ENCODE measurements at places on chromosomes 12 and 14.

DNA sequence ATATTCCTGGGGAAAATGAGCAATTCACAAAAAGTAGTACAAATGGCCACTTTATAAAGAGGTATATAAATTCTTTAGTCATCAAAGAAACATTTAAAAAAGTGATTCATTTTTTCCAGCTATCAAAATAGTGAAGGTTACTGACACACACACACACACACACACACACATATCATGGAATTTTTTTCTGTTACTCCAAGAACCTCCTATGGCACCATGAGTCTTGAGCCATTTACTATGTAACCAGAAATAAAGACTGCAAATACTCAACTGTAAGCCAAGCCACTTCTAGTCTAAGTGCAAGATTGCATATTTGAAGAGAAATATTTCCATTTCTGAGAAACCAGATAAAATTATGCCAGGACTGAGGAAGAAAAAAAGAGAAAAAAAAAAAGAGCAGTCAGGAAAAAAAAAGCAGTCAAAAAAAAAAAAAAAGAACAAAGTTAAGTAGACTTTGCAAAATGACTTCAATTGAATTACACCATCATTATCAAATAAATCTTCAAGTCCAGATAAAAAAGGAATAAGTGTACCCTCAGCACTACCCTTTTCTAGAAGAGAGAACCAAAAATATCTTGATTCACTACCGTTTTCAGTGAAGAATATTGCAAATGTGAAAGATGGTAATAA is 275.7 kb downstream of the DAD1 start:
- DNase-seq, result no peak

DNA sequence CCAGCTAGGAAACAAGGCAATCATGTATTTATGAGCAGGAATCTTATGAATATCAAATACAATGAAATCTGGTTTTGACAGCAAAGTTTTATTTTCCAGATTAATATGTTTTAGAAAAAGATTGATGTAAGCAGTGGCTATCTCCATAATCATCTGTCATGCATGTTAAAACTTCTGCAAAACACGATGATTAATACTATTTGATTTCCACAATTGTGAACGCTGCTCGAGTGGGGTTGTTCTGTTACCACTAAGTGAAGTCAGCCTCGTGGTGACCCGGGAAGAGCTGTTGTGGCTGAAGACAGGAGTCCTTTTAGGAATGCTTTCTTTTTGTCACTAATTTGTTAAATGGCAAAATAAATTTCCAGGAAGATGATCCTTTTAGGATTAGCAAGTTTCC is 9.4 kb downstream of the CFAP251 start:
- no peak for DNase-seq

DNA sequence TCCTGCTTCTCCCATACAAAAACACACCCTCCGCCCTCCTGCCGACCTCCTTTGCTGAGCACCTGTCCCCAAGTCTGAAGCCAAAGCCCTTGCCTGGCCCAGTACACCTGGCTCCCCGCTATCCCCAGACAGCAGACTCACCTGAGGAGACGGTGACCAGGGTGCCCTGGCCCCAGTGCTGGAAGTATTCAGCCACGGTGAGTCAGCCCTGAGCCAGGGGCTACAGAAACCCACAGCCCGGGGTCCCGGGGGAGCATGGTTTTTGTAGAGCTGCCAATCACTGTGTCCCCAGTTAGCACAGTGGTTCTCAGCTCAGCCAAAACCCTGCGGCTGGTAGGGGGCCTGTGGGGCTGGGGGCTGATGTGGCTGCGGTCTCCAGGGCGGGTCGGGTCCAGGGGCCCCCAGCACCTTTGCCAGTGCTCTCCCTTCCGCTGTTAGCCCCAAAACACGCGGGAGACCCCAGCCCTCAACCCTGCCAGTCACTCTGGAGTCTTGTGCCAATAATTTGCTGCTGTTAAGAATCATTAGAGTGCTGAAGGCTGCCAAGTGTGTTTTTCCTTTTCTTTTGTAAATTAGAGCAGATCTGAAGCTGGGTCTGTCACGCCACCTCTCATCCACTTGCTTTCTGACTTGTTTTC is 339.0 kb downstream of the TMEM121 start:
- no peak for DNase-seq

DNA sequence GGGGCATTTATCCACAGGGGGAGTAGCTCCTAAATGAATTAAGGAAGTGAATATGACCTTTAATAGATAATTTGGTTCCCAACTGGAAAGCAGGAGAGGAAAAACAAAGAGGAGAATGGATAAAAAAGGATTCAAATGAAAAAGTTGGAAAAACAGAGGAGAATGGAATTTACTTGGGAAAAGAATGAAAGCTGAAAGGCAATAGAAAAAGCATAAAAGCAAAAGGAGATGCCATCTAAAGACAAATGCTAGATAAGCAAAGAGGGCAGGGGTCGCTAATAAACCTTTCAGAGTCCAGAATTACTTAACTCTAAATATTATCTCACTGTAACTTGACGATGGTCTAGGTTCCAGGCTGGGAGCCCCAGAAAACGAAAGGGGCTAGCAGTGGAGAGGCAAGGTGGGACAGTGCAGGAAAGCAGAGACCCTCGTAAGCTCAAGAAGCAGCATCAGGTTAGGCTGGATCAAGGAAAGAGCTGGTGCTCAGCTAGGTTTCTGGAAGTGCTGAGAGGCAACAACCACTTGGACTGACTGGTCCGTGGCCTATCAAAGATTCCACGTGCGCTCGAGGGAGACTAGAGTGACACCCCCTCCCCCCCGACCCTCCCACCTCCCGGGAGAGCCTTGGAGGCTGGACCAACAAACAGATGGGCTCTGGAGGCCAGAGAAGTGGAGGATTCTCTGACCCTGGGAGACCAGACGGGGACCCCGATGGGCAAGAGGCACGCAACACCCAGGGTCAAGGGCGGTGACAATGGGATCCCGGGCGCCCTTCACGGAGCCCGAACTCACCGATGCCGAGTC is 1.2 kb downstream of the SLC2A13 start:
- no peak for DNase-seq

DNA sequence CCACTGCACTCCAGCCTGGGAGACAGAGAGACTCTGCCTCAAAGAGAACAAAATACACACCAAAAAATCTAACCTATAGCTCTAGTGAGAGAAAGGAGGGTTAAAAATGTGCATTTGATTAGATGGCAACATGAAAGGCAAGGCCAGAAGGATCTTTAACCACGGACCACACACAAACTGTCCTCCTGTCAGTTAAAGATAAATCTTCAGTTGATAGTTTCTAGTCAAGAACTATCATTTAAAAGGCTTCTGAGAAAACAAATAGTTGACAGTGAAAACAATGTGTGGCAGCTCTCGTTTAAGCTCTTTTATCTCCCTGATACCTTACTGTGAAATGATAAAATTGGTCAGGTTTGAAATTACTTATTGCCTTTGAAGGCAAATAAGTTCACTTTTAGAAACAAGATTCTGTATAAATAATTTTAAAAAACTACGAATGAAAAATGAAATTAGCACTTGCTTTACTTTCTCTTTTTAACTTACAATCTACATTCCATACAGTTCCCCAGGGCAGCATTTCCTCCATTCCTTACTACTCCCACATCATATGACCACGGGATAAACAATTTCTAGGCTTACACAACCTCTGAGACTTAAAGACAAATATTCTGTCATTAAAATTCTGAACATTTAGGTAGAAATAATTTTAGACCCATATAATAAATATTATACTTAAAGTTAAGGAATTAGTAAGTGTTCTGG is 71.4 kb upstream of the GNPNAT1 start:
- no peak for DNase-seq

DNA sequence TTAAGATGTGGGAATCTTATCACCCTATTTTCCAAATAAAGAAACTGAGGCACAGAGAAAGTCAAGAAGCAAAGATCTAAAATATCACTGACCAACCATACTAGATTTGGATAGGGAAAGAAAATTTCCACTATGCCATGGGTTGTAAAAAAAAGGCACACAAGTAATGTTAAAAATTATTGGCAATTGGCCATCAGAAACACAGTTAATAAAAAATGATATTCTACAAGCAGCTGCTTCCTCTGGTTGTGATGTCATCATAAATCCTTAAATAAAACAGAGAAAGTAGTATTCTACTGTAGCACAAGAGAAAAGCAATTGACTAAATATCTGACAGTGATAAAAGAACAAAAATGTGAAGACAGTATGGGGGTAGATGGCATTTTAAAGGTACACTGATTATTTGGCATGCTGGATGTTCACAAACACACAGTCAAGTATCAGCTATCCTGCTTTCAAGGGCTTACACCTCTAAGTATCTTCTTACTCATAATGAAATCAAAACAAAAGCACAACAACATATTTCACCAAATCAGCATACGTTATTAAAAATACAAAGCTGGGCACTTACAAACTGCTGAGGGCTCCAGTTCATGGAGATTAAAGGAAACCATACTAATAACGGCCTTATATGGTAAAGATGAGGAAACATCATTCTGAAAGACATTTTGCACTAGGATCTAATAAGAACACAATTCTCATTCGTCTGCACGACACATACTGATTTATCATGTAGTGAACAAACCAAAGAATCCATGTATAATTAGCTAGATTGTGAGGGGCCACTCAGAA is 45.7 kb downstream of the CORO1C start:
- no peak for DNase-seq

- peak; percentile 66 for DNase-seq
Observed at GRCh38 chr14:101235335-101236103, 325.8 kb upstream of the DIO3 start.

- no peak for DNase-seq
Observed at GRCh38 chr12:104605685-104606084, 148.9 kb downstream of the CHST11 start.

GRCh38 chr12:47740606-47741339 is 15.5 kb upstream of the ENDOU start:
- DNase-seq, result no peak

DNA sequence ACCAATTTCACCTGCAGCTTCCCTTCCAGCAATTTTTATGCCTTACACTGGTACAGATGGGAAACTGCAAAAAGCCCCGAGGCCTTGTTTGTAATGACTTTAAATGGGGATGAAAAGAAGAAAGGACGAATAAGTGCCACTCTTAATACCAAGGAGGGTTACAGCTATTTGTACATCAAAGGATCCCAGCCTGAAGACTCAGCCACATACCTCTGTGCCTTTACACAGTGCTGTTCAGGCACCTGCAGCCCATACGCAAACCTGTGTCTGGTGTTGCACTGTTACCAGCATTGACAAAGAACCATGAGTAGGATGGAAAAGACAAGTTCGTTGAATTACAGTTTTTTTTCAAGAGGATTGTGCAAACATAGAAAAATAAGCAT is 432.0 kb upstream of the OR4E1 start:
- DNase-seq, result no peak

DNA sequence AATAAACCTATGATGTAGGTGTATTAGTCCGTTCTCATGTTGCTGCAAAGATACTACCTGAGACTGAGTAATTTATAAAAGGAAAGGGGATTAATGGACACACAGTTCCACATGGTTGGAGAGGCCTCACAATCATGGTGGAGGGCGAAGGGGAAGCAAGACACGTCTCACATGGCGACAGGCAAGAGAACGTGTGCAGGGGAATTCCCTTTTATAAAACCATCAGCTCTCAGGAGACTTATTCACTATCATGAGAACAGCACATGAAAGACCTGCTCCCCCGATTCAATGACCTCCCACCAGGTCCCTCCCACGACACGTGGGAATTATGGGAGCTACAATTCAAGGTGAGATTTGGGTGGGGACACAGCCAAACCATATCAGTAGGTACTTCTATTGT is 58.7 kb upstream of the DICER1 start:
- DNase-seq, result no peak

DNA sequence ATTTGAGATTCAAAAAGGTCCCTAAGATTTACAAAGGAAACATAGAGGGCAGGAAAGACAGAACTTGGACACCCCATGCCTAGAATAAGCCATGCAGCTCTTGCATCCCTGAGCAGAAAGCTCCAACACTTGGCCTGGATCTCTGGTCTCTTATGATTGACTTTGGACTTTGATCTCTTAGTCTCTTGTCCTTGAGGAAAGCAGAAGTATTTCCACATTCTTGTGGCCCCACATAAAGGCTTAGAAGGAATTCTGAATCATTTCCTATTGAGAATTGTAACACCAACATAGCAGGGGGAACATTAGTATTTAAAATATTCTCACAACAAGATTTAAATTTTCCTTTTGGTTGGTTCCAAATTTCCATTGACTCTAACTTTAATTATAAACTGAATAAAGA is 283.7 kb upstream of the PRKD1 start:
- no peak for DNase-seq

GRCh38 chr12:124434951-124435805 is 132.2 kb downstream of the NCOR2 start:
- no peak for DNase-seq

DNA sequence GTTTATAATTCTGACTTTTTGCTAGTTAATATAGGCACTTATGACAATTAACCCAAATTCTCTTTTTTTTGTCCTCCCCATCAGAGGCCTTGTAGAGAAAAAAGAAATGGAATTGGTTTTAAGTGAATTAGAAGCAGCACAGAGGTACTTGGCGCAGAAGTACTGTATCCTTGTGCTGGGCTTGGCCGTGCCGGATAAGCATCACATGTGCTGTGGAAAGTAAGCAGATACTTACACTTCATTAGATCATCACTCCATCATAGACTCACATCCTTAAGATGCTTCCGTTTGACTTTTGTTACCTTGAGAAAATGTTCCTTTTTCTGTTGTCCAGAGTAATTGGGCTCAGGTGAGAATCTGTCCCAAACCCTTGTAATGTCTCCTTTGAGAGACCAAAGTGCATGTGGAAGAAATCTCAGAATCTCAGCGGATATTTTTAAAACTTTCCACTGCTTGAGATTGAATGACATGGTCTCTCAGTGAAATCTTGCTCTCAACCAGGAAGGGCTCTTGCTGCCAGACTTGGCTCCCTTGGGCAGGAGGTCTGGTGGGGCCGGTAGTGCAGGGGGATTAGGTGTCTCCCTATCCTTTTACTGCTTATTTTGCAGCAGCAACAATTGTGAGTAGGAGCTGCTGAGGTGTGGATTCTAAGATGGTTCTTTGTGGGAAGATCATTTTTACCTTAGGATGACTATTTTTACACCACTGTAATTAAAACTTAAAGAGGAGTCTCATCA is 24.8 kb downstream of the PPP1R36 start:
- no peak for DNase-seq

- no peak for DNase-seq
Observed at GRCh38 chr14:36666416-36667206, 5.0 kb downstream of the PAX9 start.

- no peak for DNase-seq
Observed at GRCh38 chr12:124391340-124392261, 96.7 kb downstream of the RFLNA start.

DNA sequence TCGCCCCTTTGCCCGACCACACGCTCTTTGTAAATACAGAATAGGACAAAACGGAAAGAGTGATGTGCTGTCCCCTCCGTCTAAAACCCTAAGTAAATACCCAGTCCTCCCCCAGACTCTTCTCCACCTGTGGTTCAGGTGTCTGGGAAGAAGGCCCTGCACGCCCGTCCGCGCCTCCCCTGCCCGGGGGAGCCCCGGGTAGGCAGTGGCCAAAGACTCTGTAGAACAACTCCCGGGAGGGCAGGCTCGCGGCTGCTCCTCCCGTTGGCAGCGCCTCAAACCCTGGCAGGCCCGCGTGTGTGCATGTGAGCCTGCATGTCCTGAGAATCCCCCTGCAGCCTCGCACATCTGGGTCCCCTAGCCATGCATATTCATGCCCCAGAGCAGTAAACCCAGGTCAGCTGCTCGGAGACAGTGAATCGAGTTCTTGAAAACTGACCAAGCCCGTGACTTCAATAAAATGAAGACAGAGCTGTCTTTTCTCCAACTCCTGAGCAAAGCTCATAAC is 165.8 kb downstream of the MON2 start:
- DNase-seq, result peak; percentile 36
